ENCODE measurements at places on chromosomes 1 and 21.

GRCh38 chr1:241440904-241441303, 78.7 kb downstream of the FH start:
- peak; percentile 34 for DNase-seq

DNA sequence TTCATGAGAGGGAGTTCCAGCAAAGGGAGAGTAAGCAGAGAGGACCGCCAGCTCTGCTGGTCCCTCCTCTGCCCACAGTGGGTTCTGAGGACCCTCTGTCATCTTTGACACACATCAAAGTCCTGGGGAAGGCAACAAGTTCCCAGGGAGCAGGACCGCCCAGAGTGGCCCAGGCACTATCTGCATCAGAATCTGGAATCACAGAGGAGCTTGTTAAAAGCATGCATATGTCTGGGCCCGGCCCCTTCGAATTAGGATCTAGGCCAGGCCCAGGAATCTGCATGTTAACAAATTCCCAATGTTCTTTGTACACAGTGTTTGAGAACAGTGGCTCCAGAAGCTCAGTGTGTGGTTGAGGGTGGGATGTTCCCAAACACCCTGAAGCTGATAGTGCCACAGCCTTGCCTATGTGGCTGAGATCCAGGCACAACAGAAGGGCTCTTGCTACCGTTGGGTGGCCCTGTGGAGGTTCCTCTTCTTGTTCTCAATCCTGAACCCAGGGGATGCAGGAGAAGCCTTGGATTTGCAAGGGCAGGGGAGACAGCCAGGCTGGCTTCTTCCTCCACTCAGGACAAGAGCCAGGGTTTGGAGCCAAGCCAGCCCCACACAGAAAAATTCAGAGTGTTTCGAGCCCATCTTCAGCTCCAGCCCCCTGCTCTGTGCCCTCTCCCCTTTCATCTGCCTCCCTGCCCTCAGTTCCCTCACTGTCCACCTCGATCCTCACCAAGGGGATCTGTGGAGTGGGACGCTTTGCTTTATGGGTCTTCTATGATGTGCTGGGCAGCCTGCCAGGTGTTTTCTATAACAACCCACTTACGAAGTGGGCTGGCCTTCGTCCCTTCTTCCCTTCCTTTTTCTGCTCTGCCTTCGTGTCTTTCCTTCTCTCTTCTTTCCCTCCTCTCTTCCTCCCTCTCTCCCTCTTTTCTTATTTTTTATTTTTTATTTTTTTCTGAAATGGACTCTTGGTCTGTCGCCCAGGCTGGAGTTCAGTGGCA, 129.0 kb upstream of the TMPRSS2 start:
- no peak for DNase-seq

- no peak for DNase-seq
Measured at GRCh38 chr1:25095635-25096200, 136.6 kb downstream of the SYF2 start.

GRCh38 chr1:94395748-94396309, 22.4 kb upstream of the ABCD3 start:
- no peak for DNase-seq

All from HCEC 1CT (cell line).